ENCODE measurements at places on chromosomes 2 and 18.

GRCh38 chr2:28621172-28622100 lies 125.6 kb downstream of the PLB1 start:
- peak; percentile 25 for ATAC-seq

DNA sequence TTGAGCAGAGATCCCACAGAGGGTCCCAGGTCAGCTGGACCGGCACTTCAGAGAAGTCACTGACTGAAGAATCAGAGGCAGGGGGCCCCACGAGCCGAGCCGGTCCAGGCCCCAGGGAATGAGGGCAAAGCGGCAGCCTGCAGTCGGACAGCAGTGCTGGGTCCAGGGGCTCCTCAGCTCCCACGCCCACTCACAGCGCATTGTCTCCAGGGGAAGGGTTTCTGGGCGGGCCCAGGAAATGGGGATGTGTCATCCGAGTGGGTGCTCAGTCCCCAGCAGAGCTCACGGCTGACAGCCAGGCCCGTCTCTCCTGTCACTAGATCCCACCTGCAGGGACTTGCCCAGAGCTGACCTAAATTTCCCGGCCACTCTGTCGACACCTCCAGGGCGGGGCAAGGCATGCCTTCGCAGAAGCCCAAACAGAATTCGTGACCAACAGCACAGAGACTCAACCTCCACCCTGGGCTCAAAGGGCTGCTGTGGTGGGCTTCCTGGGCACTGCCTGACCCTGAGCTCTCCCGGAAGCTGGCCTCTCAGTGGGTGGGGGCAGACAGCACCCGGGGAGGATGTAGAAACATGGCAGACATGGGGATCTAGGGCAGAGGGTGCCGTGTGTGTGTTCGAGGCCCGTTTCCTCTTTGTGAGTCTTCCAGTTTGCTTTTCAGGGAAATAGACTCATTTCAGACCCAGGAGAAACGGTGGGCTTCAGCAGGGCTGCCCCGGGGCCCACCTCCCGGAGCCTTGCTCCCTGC lies 42.1 kb upstream of the TAF1B start:
- peak; percentile 44 for ATAC-seq

GRCh38 chr2:26911911-26912861 lies 58.3 kb upstream of the MAPRE3 start:
- no peak for ATAC-seq

GRCh38 chr2:186980787-186981550 lies 132.0 kb upstream of the ZSWIM2 start:
- ATAC-seq, result no peak

- no peak for ATAC-seq
These were observed 314.3 kb downstream of the DYSF start for GRCh38 chr2:71767663-71768062.

GRCh38 chr2:129678751-129679150 lies 300.7 kb upstream of the RAB6C start:
- ATAC-seq, result no peak

- no peak for ATAC-seq
These were observed 7.0 kb upstream of the DGUOK start for GRCh38 chr2:73919596-73920228.

DNA sequence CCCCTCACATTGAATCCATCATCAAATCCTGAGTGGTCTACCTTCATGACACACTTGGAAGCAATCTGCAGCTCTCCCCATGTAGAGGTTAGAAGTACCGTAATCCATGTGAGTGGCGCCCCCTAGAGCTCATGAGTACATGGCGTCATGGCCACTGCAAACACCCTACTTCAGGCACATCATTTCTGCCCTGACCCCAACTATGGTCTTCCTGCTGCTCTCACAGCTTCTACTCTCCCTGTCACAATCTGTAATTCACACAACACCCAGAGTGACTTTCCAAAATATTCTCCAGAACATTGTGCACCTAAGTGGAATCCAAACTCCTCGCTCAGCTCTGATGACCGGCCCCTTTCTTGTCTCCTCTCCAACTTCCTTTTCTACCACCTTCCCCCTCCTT lies 141.9 kb downstream of the ANKRD44 start:
- ATAC-seq, result peak; percentile 82

- ATAC-seq, result peak; percentile 36
These were observed 86.7 kb upstream of the CTAGE1 start for GRCh38 chr18:22504251-22505030.

- ATAC-seq, result no peak
These were observed 259.4 kb downstream of the ANAPC1 start for GRCh38 chr2:111624411-111625156.

DNA sequence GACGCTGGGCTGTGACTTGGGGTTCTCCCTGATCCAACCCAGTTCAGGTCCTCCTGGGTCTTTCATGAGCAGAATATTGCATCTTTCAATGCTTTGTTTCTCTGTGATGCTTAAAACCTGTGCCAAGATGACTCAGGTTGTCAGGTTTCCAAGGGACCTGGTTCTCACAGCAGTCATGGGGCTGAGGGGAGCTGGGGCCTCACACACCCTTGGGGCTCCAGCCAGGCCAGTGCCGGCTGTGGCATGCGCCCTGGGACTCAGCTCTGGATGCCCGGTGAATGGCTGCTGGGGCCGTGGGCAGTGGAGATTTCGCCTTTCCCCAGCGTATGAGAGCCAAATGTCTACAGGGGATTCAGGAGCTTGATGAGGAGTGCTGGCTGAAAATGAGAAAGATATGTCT lies 29.6 kb downstream of the EDAR start:
- ATAC-seq, result no peak

- no peak for ATAC-seq
These were observed 185.8 kb downstream of the GLI2 start for GRCh38 chr2:120921457-120921856.

DNA sequence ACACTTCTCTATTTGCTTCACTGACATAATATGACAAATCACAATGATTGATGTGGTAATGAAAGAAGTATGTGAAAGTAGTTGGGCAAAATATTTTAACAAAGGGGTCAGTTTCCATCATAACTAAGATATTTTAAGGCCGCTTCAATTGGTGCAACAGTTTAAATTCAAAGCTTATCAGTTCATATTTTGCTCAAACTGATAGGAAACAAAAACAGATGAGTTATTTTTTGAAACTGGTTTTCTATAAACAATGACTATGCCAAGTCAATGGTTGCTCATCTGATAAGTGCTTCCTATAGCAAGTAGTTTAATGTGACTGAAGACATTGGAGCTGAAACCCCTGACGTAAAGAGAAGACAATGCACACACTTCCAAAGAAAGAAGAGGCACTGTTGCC lies 1290.7 kb downstream of the SUCLG1 start:
- no peak for ATAC-seq

DNA sequence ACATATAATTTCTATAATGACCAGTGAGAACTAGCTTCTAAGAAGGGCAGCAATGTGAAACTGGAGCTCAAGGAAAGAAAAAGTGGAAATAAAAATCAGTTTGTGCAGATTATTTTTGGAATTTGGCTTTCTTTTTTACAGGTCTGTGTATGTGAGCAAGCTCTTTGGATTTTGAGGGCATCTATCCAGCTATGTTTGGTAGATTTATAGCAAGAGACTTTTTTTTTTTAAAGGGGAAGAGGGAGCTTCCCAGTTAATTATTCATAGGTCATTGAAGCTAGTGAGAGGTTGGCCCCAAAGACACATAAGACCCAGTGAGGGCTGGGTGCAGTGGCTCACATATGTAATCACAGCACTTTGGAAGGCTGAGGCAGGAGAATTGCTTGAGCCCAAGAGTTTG lies 24.0 kb upstream of the COLEC12 start:
- ATAC-seq, result no peak

DNA sequence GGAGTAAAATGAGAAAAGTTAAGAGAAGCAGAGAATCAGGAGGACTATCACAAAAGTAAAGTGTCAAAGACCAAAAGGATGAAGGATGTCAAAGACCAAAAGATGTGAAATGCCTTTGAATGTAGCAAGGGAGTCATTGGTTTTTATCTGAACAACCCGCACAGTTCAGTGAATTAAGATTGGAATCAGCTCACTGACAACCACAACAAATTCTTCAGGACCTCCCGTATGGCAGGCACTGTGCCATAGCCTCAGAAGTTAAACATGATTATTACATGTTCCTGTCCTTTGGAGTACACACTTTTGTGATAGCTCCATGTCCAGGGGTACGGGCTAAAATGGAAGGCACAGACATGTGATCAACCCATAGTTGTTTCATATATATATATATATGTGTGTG lies 5.0 kb upstream of the TXNL1 start:
- no peak for ATAC-seq

GRCh38 chr2:136394136-136395060 lies 276.4 kb upstream of the CXCR4 start:
- ATAC-seq, result peak; percentile 85

- peak; percentile 79 for ATAC-seq
These were observed 284.5 kb downstream of the PRKCE start for GRCh38 chr2:45935791-45936622.
